Activated T-cell treated with anti-CD3 and anti-CD28 coated beads, Interleukin-2, amount 50 U/mL, for 72 hours (primary cell): ENCODE measurements at places on chromosomes 11 and 22. TPM values are rescaled to one million over a fixed set of nuclear protein-coding genes. Genes with fewer than 3 reads are reported as not detected.
A peak's percentile ranks its signal among the peaks of the same experiment; 100 is the strongest.

Gene NEFH
- 1.6 TPM for total RNA-seq

GRCh38 chr11:126502159-126502558 lies 146.7 kb downstream of the ST3GAL4 start:
- DNase-seq, result no peak
- no peaks in the 10 kb centered on the region for H3K36me3 ChIP-seq
- peaks cover 33% of the 10 kb centered on the region for H3K27me3 ChIP-seq
- no peaks in the 10 kb centered on the region for H3K4me1 ChIP-seq
- no peak overlapping the region for H3K27ac ChIP-seq

Gene LRRC75B
- 2.0 TPM for total RNA-seq

- H3K4me3 ChIP-seq, result peak overlapping the region; percentile 30
- peaks cover 33% of the 10 kb centered on the region for H3K4me1 ChIP-seq
- H3K27ac ChIP-seq, result peak overlapping the region; percentile 63
- DNase-seq, result peak; percentile 76
Measured at GRCh38 chr11:46367244-46367915, 14.1 kb upstream of the MDK start.

GRCh38 chr11:60363542-60364470 lies 14.5 kb upstream of the MS4A7 start:
- peaks cover 37% of the 10 kb centered on the region for H3K27me3 ChIP-seq
- H3K4me3 ChIP-seq, result no peak overlapping the region
- peaks cover 11% of the 10 kb centered on the region for H3K4me1 ChIP-seq
- DNase-seq, result peak; percentile 69

DNA sequence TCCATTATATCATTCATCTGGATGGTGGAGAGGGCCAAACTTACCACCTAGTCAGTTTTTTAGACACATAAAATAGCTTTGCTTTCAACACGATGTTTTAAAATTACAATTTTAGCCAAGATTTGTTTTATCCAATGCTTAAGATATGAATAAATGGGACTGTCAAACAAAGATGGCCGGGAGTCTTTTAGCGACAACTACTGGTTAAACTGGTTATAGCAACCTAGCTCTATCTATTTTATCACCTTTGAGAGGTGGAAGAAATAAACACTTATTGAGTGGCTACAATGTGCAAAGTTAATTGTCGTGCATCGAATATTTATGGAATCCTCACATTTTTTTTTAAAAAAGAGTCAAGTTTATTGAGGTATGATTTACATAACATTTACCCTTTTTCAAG lies 279.8 kb downstream of the MIAT start:
- no peaks in the 10 kb centered on the region for H3K27me3 ChIP-seq
- H3K36me3 ChIP-seq, result peaks cover 3% of the 10 kb centered on the region
- DNase-seq, result no peak
- no peaks in the 10 kb centered on the region for H3K4me1 ChIP-seq
- H3K27ac ChIP-seq, result no peak overlapping the region

Gene TEX54
- total RNA-seq, result 0.77 TPM

DNA sequence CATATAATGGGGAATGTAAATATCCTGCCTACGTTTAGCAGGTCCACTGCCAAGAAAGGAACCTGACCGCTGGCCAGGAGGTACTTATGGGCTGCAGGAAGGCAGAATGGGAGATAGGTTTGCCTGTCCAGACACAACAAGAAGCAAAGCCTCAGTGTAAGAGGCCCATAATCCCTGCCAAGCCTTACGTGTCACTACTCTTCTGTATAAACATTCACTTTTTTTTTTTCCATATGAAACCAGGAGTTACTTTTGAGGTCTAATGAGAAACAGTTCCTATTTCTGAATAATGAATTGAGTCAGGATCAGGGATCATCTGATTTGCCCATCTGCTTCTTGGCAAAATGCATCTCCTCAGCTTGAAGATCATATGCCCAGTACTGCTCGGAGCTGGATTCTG lies 230.2 kb downstream of the NTM start:
- DNase-seq, result no peak
- no peaks in the 10 kb centered on the region for H3K27me3 ChIP-seq
- H3K4me3 ChIP-seq, result no peak overlapping the region
- no peaks in the 10 kb centered on the region for H3K4me1 ChIP-seq
